ENCODE measurements at places on chromosomes 11 and 22. TPM values are rescaled to one million over a fixed set of nuclear protein-coding genes. Genes with fewer than 3 reads are reported as not detected.

- DNase-seq, result no peak
These were observed 29.3 kb downstream of the FAT3 start for GRCh38 chr11:92253945-92254344.

DNA sequence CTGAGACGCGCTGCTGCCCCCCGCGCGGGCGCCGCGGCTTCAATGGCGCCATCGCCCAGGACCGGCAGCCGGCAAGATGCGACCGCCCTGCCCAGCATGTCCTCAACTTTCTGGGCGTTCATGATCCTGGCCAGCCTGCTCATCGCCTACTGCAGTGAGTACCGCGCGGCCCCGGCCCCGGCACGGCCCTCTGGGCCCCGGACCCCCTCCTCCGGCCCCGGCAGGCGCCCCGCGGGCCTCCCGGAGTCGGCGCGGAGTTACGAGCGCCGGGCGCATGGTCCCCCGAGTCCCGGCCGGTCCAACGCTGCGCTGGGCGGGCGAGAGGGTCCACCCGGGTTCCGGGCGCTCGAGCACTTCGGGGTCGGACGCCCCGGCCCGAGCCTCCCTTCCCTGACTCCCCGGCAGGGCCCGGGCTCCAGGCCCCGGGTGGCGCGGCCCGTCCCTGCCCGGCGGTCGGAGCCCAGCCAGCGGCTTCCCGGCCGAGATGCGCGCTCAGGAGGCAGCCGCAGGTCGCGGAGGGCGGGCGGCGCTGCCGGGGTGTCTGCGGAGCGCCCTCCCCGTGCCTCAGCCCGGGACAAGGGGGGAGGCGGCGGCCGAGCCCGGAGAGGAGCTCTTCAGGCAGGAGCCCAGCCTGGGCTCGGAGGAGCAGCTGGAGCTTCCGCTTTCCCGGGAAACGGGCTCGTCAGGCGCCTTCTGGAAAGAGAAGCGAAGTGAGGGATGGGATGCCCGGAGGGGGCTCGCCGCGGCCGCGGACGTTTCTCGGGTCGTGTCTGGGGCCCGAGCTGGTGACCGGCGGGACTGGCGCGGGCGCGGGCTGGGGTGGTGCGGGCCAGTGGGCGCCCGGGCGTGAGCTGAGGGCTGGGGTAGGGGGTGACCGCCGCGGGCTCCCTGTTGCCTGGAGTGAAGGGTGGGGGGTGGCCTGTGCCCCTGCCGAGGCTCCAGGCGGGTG, 1337.8 kb downstream of the BRD1 start:
- DNase-seq, result no peak

DNA sequence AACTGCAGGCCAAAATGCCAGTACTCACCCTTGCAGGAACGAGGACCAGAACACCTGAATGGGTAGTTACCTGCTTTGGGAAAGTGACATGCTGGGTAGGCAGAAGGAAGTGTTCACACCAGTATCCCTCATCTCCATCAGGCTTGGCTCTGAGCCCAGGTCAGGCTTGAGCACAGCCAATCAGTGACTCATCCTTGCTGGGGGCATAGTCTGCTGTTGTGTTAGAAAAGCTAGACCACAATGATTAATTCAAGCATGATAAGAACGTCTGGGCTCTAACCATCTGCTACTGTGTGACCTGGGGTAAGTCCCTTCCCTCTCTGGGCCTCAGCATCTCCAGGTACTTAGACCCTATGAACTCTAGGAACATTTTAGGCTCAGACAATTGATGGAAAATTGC, 450.4 kb downstream of the MIAT start:
- no peak for DNase-seq

DNA sequence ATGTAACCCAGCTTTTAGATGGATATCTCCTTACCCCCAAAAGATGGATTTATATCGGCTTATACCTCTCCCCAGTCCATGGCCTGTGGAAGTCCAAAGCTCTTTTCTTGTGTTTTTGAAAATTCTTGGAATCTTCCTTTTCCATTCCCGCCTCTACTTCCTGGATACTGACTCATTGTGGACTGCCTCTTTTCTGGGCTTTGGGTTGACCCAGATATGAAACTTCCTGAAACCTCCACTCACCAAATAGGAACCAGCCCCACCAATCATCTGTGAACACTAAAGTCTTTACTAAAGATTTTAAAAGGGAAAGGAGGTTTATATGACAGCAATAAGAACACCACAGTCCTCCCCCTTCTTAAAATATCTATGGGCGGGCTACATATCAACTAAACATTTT, 163.4 kb upstream of the SYN3 start:
- DNase-seq, result no peak

DNA sequence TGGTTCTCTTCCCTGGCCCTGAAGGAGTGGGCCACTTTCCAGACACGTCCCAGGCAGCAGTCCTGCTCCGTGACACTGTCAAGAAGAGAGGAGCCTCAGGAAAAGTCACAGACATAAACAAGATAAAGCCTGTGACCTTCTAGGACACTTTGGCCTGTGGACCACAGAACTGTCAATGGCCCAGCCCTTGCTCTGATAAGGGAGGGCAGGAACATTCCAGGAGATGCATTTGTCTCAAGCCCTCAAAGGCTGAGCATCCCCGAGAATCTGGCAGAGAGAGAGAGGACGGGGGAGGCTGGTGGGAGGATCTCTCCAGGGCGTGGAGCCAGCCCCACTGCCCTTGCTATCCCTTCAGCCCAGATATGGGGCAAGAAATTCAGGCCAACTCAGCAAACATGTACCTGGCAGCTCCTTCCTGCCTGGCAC, 476.4 kb downstream of the INSC start:
- no peak for DNase-seq

OR10A2 gene
- total RNA-seq, result not detected
